ENCODE measurements at places on chromosomes 2 and 18.

GRCh38 chr18:45792506-45793263 is 32.8 kb upstream of the SIGLEC15 start:
- peak; percentile 3 for DNase-seq

- no peak for DNase-seq
Measured at GRCh38 chr2:11393711-11394236, 49.3 kb upstream of the ROCK2 start.

DNA sequence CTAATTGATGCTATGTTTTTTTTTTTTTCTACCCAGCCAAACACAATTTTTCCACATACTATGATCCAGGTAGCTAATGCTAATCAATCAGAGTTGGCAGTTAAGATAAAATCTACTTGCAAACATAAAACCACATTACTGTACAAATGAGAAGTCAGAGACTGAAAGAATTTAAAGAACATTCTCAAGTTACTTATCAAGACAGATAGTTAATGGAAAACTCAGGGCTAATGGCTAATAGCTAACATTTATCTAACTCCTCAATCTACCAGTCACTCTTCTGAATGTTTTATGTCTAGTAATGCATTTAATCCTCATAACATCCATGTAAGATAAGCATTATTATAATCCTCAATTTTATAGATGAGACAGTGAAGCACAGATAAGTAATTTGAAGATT is 537.6 kb upstream of the SETBP1 start:
- DNase-seq: no peak

GRCh38 chr2:63643486-63643885 is 54.7 kb downstream of the MDH1 start:
- DNase-seq: no peak

GRCh38 chr18:22800551-22800951 is 132.6 kb upstream of the RBBP8 start:
- DNase-seq: no peak

- DNase-seq: no peak
Measured at GRCh38 chr18:73741946-73742345, 405.7 kb downstream of the FBXO15 start.

GRCh38 chr2:149068996-149069888 is 30.7 kb downstream of the LYPD6B start:
- no peak for DNase-seq

DNA sequence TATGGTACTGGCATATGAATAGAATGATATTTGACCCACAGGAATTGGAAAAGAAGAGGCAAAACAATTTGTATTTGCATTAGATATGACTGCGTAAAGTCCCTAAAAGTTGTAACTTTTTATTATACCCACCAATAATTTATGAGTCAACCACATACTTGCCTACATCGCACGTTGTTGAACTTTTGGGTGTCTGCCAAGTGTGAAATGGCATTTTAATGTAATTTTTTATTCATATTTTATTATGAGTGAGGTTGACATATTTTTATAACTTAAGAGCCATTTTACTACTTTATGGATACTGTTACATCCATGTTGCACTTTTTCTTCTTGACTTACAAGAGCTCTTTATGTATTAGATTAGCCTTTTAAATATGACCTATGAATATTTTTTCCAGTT is 4.6 kb downstream of the DSC2 start:
- no peak for DNase-seq

DNA sequence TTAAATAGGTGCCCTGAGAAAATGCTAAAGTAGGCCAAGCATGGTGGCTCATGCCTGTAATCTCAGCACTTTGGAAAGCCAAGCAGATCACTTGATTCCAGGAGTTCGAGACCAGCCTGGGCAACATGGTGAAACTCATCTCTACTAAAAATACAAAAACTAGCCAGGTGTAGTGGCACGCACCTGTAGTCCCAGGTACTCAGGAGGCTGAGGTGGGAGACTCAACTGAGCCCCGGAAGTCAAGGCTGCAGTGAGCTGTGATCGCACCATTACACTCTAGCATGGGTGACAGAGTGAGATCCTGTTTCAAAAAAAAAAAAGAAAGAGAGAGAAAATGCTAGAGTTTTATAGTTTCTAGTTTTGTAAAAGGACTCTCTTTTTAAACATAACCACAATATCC is 12.0 kb downstream of the ANKRD44 start:
- no peak for DNase-seq

- no peak for DNase-seq
Measured at GRCh38 chr2:213545964-213546475, 261.8 kb downstream of the SPAG16 start.

GRCh38 chr18:76670564-76671288 is 151.6 kb upstream of the ZNF236 start:
- no peak for DNase-seq

DNA sequence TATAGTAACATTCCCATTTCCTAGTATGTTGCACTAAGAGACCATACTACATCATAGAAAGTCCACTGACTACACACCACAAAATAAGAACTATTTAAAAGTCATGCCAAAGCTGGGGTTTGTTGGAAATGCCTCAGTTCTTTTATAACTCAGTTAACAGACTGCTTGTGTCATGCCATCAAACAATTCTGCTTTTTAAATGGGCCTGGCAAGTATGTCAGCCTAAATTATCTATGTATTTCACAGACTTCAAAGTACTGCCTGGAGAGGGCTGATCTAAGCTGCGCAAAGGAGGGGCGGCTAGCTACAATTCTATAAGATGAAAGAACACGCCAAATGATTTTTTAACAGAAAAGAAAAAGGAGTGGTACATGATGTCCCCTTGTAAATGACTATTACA is 49.6 kb downstream of the FARSB start:
- no peak for DNase-seq

DNA sequence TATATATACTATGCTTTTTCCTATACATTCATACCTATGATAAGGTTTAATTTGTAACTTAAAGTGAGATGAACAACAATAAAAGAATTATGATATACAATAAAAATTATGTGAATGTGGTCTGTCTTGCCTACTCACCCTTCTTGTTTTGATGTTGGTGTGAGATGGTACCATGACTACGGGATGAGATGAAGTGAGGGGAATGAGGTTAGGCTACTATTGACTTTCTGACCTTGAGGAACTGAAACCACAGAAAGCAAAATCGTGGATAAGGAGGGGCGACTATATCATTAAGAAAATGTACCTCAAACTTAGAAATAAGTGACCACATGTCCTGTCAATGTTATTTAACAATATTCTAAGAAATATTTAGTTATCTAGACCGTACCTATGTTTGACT is 103.9 kb upstream of the PPP1CB start:
- DNase-seq: no peak

DNA sequence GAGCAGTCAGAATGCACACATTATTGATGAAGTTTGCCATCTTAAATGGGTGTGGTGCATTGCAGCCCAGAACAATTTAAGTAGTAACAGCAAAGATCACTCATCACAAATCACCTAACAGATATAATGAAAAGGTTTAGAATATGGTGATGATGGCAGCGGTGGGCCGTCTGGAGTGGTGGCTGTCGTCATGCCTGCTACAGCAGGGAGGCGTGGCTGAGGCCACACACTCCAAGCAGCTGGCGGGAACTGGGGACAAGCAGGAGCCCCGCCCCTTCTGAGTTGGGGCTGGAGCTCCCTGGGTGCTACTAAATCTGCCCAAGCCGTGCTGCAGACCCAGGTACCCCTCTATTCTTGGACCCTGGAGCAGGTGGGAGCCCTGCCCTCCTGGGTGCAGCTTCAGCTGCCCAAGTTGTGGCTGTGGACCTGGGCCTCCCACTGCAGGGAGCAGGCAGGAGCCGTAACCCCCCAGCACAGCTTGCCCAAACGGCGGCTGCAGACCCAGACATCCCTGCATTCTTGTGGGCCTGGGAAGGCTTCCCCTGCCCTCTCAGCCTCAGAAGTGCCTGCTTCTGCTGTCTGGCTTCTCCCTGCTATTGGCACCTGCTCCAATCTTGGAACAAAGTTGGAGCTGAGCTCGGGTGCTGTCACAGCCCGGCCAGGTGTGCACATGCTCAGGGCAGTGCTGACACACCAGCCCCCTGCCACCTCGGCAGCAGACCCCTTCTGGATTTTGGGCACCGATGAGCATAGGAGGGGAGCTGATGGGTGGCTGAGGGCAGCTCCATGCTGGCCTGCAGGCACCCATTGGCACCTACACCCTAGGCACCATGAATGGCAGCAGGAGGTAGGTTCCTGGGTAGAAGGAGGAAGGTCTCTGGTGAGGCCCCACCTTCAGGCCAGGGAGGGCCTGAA is 149.3 kb downstream of the EHBP1 start:
- no peak for DNase-seq

DNA sequence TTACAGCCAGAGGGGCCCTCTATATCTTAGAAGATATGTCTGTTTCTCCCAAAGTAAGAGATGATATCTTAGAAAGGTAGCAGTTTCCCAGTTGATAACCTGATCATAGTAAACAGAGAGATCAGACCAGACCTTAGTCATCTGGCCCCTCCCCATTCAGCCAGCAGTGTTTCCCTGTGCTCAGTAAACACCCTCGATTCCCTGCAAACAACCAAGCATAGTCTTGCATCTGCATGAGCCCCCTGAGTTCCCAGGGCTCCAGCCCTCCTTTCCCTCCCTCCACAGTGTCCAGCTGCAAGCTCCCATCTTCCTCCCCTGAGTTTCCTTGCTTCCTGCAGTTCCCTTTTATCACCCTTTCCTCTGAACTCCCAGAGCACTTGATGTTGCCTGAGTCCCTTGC is 20.3 kb downstream of the NRP2 start:
- no peak for DNase-seq

- peak; percentile 15 for DNase-seq
Measured at GRCh38 chr18:80023173-80023572, 11.1 kb upstream of the RBFA start.

GRCh38 chr2:145750144-145750543 is 1230.2 kb upstream of the ZEB2 start:
- no peak for DNase-seq

GRCh38 chr2:3435445-3435844 is 56.0 kb downstream of the TRAPPC12 start:
- DNase-seq: no peak

Data from RKO (cell line).